ENCODE measurements at places on chromosomes 16 and 17. TPM values are rescaled to one million over a fixed set of nuclear protein-coding genes. Genes with fewer than 3 reads are reported as not detected.

- DNase-seq = no peak
Observed at GRCh38 chr16:152141-153128, at the start of gene HBZ. TSS of gene HBZ (plus strand) at chr16:152644. CDS start at chr16:152910, 266 bp downstream.

CNGB1 gene
- total RNA-seq = not detected

DNA sequence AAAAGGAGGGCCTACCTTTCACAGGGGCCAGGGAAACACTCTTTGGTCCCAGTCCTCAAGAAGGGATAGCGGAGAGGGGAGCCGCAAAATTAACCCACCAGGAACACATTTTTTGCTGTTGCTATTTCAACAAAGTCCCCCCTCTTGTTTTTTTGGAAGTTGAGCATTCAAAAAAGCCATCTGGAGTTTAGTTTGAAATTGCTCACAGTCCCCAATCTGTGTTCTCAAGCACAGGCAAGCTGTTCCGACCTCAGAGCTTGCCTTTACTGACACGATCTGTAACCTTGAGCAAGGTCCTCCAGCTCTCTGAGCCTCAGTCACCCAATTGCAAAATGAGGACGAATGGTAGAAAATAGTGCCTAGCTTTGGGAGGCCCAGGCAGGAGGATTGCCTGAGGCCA, 131.1 kb downstream of the ZNF423 start:
- DNase-seq = no peak

- no peak for DNase-seq
Observed at GRCh38 chr16:85735946-85736345, 14.9 kb downstream of the C16orf74 start.

ADORA2B gene
- 0.43 TPM for total RNA-seq

- DNase-seq = no peak
Observed at GRCh38 chr16:89710709-89711564, 9.4 kb upstream of the SPATA2L start.

DNA sequence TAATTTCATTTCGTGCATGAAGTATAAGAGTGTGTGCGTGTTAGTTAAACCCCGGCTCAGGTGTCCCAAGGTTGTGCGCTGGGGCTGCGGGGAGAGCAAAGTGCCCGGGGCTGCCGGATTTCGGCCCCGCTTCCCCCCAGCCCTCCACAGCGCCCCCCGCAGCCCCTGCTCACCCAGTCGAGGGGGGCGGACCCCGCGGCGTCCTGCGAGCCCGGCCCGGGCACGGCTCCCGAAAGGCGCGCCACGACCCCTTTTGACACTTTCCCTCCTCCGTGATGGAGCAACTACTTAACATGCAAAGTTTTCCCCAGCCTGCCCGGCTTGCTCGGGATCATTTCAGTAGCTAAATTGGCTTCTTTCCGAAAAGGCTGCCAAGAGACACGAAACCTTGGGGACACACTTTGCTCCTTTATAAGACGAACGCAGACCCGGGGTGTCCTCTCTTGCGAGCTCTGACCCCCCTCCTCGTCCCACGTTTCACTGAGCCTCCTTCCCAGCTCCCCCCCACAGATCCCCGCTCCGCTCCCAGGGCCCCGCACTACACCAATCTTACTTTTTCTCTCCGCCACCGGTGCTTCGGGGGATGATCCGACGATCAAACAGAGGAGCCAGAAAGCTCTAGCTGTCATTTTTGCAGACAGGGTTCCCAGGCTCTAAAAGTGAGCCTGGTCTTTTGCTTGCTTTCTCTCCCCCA, 552 bp downstream of the C17orf58 start:
- no peak for DNase-seq

GRCh38 chr17:66920950-66921349, 43.6 kb upstream of the CACNG4 start:
- no peak for DNase-seq

SECTM1 gene
- total RNA-seq = 4.9 TPM

GRCh38 chr17:61157246-61157886, 242.3 kb upstream of the TBX2 start:
- no peak for DNase-seq

GRCh38 chr17:80313160-80313829, 52.6 kb downstream of the RNF213 start:
- DNase-seq = no peak

GRCh38 chr16:66041907-66042306, 324.6 kb upstream of the CDH5 start:
- no peak for DNase-seq
